Stimulated activated CD8-positive, alpha-beta memory T cell treated with anti-CD3 and anti-CD28 coated beads, Interleukin-15, amount 100 ng/mL, for 4 hours (primary cell): ENCODE measurements at places on chromosomes 3 and 15.

DNA sequence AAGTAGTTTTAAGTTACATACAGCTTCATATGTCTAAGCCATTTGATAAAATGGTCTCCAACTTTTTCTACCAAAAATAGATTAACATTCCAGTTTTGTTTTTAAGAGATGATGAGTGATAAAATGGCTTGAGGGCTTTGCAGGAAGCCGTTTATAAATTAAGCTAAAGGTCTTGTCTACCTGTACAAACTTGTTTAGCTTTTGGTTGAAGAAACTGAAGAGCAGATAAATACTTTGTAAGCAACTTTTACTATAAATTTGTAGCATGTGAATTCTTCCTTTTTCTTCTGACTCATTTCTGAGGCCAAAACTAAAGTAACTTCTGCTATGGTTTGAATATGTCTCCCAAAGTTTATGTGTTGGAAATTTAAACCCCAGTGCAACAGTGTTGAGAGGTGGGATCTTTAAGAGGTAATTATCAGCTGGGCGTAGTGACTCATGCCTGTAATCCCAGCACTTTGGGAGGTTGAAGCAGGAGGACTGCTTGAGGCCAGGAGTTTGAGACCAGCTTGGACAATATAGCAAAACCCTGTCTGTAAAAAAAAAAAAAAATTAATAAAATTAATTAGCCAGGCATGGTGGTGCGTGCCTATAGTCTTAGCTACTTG lies 8.2 kb upstream of the NEDD4 start:
- DNase-seq = no peak

- no peak for DNase-seq
These were observed 2.6 kb upstream of the PIGZ start for GRCh38 chr3:196971094-196971698.

GRCh38 chr3:150497956-150498355 lies 48.3 kb downstream of the SERP1 start:
- no peak for DNase-seq

DNA sequence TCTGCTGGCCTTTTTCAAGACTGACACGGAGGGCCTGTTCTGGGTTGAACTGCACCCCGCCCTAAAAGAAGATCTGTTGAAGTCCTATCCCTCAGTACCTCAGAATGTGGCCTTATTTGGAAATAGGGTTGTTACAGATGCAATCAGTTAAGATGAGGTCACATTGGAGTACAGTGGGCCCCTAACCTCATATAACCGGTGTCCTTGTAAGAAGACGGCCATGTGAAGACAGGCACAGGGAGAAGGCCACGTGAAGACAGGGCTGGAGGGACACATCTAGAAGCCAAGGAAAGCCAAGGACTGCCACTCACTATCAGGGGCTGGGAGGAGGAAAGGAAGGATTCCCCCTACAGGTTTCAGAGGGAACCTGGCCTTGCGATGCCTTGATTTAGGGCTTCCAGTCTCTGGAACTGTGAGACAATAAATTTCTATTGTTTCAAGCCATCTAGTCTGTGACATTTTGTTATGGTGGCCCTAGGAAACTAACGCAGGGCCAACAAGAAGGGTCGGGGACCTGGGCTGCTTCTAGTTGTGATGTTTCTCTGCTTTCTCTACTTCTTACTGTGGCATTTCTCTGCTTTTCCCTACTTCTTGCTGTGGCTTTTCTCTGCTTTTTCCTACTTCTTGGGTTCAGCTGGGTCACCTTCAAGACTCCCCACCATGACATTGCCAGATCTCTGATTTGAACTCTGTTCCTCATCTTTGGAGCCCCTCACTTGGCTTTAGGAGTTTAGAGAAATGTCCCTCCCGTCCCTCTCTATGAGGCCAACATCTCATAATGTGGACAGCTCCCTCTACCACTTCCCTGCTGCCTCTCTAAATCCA lies 4.8 kb upstream of the CCDC174 start:
- no peak for DNase-seq

DNA sequence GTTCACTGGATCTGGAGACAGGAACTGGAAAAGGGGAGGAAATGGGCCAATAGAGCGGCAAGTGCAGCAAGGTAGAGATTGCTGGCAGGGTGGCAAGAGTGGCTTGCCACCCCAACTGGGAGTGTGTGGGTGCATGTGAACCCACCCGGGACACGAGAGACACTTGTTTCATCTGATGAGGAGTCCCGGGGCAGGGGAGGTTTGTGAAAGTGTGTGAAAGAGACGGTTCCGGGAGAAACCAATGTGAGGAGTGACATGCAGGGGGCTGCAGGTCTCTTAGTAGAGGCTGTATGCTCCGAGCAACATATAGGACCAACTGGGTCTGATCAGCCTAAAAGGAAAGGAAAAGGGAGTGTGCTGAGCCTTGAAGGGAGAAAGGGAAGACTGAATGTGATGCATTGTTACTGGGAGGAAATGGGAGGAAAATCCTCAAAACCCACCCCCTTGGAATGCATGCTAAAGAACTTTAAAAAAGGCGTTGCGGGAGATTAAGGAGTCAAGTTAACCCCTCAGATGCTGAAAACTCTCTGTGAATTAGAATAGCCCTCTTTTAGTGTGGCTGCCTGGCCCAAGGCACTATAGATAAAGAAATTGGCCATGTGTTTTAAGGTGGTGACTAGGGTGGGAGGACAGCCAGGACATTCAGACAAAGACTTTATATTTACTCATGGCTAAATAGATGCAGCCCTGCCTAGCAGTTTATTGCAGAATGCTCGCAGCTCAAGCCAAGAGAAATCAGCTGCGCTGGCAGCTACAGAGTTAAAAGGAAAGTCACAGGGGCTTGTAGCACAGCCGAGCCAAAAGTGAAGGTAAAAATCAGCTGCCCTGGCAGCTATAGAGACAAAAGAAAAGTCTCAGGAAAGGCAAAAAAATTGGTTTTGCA lies 9.1 kb upstream of the SLC9C1 start:
- no peak for DNase-seq

DNA sequence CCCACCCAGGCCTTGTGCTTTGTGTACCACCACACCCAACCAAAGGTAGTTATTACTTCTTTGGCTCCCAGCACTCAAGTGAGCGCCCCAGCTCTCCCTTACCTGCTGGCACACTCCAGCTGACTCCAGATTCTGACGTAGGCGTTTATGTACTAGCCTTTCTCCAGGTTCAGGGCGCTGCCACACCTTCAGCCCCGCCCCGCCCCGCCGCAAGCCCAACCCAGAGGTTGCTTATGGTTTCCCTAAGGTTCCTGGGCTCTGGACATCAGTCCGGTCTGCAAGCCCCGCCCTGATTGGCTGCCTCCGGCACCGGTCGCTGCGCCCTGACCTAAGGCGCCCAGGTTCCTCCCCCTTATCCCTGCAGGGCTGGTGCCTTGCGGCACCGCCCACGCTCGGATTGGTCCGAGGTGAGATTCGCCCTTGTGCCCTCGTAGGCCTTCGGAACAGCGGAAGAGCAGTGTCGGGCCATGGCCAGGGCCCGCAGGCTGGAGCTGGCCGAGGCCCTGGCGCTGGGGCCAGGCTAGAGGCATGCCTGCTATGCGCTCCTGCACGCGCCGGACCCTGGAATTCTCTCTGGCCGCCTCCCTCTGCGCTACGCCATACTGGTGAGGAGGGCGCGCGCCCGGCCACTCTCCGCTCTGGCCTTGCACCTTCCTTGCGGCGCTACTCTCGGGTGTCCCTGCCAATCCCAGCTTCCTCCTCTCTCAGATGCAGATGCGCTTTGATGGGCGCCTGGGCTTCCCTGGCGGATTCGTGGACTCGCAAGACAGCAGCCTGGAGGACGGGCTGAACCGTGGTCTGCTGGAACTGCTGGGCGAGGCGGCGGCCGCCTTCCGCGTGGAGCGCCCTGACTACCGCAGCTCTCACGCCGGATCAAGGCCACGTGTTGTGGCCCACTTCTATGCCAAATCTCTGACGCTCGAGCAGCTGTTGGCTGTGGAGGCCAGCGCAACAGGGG lies 19.8 kb upstream of the NUDT16 start:
- no peak for DNase-seq

- no peak for DNase-seq
These were observed 29.7 kb upstream of the MTMR10 start for GRCh38 chr15:31021067-31021665.

DNA sequence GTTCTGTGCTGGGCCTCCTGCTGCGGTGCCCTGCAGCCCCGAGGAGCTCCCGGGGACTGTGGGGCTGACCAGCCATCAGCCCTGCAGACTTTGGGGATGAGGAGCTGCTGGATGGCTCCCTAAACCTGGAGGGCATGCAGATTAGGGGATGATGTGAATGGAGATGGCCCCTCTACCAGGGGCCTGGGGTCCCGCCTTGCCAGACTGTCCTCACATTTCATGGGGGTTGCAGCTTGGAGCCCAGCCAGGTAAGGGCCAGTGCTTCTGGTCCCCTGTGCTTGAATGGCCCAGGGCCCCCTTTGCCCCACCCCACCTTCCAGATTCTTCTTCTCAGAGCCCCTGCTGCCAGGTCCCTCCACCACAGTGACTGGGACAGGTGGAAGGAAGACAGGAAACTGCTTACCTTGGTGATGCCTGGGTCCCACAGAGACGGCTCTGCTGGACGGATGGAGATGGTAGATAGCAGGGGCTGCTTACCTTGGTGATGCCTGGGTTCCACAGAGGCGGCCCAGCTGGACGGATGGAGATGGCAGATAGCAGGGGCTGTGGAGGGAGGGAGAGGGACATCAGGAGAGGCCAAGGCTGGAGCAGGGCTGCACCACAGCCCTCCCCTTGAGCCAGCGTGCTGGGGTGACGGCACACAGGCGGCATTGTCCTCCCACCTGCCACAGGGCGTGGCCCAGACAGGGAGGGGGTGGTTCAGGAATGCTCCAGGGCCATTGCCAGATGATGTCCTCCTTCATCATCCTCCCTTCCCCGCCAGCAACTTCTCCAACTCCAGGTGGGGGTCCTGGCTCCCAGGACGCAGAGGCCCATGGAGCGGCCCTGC lies at the start of gene SPTBN5:
TSS of gene SPTBN5 (minus strand) at position 632 of the 829 bp plus-strand sequence. CDS start at position 76, 556 bp downstream.
- DNase-seq = no peak

DNA sequence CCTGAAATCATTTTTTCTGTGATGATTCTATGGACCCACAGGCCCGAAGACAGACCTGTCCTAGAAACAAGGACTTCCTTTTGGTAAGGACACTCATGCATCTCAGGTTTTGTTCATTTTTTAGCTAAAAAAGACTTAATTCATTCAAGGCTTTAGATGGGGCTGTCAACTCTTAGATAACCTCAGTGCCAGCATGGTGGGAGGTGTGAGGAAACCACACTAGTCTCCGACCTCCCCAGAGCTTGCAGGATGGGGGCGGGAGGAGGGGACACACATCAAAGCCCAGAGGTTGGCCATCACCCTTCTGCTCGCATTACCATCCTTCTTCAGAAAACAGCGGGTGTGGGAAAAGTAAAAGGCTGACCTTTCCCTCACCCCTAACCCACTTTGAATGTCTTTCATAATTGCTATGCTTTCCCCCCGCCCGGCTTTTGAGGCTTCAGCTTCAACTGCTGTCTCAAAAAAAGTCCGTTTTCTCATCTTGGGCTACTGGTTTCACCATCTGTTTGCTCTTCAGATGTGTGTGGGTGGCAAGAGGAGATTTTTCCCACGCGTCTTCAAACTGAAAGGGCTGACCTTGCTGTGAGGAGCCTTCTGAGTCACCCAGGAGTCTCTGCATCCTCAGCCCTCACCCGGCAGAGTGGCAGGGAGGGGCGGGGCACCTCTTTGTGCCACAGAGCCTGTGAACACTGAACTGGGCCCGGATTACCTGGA lies 27.6 kb upstream of the CXCR6 start:
- peak; percentile 78 for DNase-seq

- no peak for DNase-seq
These were observed 52.9 kb downstream of the PPCDC start for GRCh38 chr15:75076277-75076676.

DNA sequence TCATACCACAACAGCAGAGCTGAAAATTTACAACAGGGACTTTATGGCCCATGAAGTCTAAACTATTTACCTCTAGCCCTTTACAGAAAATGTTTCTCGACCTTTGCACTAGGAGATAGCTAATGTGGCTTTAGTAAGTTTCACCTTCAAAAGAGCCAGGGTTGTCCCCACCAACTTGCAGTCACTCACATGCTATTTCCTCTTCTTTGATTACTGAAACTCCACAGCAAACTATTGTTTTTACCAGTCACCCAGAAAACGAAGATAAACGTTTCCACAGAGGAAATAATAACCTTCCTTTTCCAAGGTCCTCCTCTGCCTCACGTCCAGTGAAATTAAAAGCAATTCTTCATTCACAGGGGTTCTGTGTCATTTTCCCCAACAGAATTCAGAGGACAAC lies 48.2 kb downstream of the WWTR1 start:
- DNase-seq = no peak

DNA sequence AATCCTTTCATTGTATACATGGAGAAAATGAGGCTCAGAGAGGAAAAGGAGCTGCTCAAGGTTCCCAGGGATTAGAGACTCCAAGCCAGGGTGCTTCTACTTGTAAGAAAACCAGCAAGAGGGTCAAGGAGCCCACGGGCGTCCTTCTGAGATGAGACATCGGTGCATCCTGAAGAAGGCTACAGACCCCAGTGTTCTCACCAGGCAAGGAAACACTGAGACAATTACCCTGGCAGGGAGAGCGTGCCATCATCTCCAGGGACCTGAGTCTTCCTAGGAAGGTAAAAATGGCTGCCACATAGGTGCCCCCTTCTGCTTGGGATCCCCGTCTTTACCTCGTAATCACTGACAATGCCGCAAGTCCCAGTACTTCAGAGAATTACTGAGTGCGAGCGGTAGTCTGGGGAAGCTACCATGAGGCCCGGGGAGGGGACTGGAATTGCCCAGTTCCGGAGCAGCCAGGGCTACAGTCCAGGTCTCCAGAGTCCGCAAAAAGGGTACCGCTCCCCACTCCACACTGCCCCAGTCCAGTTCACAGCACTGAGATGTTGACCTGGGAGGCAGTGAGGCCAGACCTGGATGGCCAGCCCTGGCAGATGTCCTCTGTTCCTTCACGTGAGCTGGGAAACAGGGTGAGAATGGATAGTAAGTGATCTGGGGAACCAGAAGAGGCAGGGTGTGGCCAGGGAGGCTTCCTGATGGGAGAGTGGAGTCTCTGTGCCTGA lies 164.7 kb upstream of the SMAD3 start:
- no peak for DNase-seq

DNA sequence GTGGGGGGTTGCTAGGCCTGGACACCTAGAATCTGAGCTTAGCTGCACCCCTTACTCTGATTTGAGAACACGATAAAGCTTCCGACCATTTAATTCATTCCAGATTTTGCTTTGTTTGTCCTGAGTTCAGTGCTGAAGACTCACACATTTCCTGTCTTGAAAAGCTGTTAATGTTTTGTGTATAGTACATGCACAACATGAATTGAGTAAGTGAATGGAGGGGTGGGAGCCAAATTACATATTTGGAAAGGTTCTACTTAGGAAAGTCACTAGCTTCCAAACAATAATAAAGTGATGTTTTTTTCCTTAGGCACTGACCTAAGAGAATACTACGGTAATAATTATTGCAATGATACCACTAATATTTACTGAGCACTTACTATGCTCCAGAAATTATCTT lies 955.2 kb upstream of the NR2F2 start:
- no peak for DNase-seq

DNA sequence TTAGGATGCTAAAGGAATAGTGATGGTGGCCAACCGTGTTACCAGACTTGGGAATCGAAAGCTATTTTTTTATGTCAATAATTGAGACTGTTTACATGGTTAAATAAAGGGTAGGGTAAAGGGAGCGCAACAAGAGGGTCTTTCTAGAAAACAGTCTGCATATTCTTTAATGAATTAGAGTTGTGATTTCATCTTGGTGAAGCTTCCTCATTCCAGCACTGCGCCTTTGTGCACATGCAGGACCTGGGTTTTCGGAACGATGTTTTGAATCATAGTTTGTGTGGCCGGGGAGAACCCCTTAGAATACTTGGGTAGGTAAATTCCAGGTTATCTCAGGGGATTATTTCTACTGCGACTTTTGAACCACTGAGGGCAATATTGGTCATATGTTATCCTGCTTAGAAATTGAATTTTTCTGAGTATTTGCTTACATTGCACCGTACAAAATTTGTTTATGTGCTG lies 1.3 kb downstream of the PIK3CA start:
- no peak for DNase-seq
